ENCODE measurements at places on chromosomes 1 and 21.
A peak's percentile ranks its signal among the peaks of the same experiment; 100 is the strongest.

DNA sequence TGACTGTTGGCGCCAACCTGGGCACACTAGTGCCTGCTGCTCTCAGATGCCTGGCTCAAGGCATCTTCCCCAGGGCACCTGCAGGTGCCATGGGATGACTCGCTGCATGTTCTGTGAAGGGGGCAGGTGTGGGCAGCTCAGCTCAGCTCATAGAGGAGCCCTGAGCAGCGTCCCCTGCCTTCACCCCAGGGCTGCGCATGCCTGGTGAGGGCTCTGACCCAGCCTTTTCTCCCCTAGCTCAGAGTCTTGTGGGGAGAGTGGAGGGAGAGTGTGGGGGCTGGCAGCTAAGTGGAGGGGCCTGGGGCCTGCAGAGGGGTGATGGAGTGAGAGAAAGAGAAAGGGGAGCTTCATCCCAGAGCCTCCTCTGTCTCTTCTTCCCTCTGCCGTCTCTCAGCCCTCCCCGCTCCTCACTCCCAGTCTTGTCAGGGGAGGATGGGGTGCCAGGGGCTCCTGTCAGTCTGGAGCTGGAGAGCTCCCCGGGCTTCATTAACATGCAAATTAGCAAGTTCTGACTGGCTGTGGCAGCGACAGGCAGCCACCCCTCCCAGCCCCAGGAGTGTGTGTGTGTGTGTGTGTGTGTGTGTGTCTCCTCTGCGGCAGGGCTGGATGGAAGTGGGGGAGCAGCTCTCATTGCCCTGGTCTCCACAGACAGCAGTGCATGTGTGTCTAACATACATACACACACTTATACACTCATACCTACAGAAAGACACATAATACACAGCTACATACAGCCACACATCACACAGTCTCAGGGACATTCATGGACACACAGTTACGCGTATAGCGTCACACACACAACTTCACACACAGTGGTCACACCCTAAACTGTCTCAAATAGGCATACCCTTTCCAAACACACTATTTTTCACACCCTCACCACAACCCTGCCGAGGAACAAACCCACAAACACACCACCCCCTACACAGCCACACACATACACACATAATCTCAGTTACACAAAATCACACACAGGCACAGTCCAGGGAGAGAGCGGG, 34.0 kb downstream of the FOXO6 start:
- peak; percentile 17 for DNase-seq

GRCh38 chr1:43557744-43558245, 27.1 kb downstream of the PTPRF start:
- no peak for DNase-seq

DNA sequence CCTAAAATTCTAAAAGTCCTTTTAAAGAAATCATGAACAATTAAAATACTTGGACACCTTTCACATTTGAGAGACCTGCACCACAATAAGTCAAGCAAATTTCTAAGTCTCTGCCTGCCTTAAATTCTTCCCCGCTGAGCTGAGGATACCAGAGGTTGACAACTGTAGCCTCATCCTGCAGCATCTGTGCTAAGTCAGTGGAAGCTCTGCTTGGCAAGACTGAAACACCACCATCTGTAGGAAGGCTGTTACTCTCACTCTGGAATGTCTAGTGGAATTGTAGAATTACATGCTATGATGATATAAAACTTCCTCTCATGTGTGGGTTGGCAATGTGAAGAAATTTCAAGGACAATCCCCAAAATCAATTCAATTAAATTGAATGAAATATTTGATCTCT, 1756.5 kb downstream of the NCAM2 start:
- DNase-seq, result no peak

DNA sequence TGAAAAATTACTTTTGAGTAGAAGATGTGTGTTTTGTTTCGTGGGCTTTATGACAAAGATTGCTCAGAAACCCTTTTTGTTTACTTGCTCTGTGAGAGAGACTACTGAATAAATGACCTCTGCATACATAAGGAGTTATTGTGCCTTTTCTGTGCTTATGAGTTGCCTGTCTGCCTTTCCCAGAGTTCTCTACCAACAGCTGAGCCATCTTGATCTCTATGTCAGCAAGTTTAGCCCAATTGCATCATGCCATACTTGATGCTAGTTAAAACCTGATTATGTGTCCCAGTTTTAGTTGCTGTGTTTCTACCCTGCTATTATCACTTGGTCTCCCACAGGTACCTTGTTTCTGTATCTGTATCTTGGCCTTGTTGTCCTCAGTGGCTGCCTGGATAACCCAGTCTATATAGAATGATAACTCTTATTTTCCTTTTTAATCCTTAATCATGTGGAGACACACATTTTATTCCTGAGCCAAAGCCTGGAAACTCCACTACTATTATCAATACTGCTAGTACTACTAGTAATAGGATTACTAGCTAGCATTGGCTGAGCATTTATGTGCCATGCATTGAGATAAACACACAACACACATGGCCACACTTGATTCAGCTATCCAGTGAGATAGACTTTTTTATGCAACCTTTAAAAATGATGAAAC, 28.7 kb upstream of the GNG12 start:
- no peak for DNase-seq

DNA sequence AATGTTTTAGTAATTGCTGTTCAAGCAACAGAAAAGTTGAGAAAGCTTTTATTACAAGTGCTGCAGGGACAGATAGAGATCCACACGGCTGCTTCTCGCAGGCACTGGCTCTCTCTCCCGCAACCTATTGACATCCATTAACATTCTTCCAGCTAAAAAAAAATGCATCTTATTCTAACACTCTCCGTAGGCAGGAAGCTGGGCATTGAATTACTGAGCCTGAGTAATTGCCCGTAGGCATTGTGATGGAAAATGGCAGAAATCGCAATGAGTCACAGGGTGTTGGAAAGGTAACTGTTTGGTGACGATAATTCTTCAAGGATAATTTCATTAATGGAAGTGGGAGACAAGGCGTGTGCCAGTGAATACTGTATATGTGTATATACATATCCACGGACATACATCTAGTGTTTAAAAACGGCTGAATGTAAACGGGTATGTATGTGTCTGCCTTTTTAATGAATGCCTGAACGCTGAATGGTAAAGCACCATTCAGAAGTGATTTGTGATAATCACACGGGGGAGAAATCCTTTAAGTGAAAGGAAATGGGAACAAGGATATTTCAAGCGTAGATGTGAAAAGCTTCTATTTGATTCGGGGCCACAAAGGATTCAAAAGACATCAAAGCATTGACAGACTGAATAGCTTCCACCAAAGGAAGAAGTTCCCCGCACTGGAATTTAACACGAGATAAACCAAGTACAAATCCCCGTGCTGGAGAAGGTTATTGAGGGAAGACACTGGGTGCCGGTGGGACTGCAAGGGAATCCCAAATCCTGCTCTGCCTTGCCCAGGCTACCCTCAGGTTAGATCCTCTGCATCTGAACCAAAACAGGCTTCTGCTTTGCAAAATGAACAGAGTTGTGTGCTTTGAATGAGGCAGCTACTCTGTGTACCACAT, 567.2 kb downstream of the NPHP4 start:
- DNase-seq, result no peak

GRCh38 chr1:17120962-17121837, 1.9 kb upstream of the PADI2 start:
- DNase-seq, result peak; percentile 48

DNA sequence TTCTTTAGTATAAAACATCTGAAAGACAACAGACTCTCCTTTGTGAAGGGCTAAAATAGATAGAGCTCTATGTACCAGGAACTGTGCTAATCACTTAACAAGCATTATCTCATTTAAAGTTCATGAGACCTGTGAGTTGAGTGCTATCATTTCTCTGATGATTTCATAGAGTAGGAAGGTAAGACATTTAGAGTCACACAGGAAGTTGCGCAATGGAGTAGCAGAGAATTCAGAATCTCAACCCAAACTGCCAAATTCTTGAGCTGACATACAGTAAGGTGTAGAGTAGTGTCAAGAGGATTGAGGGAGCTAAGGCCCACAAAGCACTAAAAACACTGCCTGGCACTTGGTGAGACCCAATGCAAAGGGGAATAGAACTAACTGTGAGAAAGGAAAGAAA, 384.3 kb downstream of the NTNG1 start:
- no peak for DNase-seq

DNA sequence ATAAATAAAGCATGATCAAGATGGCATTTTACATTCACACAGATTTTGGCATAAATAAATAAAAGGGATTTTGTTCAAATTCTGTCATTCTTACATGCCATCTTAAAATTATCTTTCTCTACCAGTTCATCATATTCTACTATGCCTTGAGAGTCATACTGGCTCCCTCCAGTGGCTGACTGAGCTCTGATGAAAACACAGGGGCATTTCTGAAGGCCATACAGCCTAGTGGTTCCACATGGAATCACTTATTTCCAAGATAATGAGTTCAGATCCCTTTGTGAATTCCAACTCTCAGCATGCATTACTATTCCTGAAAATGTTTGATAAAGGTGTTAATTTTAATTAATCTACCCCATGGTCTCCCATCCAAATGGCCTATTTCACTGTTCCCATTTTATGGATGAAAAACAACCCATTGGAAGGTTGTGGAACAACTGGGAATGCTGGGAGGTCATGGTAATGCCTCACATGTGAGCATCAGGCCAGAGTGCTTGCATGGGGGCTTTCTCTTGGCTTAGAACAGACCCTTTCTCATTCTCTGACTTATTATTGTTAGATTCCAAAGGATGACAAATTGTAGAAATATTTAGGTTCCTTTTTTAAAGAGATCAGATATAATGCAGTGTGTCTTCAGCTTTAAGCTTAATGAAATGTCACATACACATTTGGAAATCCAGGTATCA, 622.4 kb upstream of the PKN2 start:
- peak; percentile 62 for DNase-seq

- DNase-seq, result no peak
Observed at GRCh38 chr1:27538793-27539192, 48.8 kb upstream of the WASF2 start.

- peak; percentile 58 for DNase-seq
Observed at GRCh38 chr1:61081686-61082310, 563 bp upstream of the NFIA start.

DNA sequence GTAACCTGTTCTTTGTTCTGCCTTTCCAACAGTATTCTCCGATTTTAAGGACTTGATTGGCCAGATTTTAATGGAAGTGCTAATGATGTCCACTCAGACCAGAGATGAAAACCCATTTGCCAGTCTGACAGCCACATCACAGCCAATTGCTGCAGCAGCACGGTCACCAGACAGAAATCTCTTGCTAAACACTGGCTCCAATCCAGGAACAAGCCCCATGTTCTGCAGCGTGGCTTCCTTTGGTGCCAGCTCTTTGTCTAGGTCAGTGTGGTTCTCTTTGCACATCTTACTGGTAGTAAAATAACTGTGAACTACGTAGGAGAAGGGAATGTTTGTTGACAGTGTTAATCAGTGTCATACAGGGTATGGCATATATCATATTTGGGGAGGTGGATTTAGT, 72.7 kb downstream of the UBE4B start:
- peak; percentile 76 for DNase-seq

- no peak for DNase-seq
Observed at GRCh38 chr1:154117642-154118041, 37.2 kb downstream of the NUP210L start.

DNA sequence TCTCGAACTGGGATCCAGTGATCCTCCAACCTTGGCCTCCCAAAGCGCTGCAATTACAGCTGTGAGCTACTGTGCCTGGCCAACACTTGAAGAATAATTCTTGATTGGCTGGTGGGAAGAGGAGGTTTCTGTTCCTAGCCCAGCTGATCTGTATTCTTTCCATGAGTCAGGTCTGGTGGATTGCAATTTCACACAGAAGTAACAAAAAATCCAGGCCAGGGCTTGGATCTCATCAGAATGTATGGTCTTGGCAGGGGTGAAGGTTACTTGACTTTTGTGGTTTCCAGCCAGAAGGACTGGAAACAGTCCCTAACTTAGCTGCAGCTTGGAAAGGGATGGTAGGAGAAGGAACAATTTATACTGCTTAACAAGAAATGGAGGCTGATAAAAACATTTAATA, 5.1 kb upstream of the HP1BP3 start:
- peak; percentile 15 for DNase-seq

DNA sequence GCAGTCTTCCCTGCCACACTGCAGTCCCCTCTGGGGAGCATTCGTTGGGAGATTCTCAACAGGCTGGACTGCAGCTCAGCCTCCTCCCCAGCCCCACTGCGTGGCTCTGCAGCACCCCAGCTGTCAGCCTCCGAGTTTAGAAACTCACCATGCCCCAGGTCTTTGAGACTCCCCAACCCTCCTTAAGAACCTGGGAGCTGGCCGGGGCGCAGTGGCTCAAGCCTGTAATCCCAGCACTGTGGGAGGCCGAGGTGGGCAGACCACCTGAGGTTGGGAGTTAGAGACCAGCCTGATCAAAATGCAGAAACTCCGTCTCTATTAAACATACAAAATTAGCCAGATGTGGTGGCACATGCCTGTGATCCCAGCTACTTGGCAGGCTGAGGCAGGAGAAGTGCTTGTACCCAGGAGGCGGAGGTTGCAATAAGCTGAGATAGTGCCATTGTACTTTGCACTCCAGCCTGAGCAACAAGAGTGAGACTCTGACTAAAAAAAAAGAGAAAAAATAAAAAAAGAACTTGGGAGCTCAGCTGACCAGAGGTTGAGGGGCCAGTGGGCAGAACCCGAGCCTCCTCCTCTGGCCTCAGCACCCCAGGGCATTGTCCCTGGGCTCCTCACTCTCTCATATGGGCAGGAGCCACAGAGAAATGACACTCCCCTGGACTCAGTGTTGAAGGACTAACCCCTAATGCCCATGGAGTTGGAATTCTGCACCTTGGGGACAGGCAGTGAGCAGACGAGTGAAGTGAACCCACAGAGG, 5.6 kb downstream of the OLIG2 start:
- no peak for DNase-seq

DNA sequence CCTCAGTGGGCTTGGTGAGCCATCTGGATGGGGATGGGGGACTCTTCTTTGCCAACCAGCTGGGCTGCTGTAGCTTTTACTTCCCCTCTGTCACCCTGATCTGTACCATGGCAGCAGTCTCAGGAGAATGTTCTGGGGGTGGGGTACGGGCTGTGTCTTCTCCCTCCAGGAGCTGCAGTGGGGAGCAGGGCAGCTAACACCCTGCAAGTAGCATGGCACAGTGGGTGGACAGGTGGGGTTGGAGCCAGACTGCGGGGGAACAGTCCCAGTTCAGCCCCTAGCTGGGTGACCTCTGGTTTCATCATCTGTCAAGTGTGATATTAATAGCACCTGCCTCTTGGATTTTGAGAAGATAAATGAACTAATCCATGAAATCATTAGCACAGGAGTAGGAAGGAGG, 3.1 kb downstream of the NFASC start:
- no peak for DNase-seq

- DNase-seq, result no peak
Observed at GRCh38 chr21:26425576-26425975, 147.5 kb downstream of the CYYR1 start.

DNA sequence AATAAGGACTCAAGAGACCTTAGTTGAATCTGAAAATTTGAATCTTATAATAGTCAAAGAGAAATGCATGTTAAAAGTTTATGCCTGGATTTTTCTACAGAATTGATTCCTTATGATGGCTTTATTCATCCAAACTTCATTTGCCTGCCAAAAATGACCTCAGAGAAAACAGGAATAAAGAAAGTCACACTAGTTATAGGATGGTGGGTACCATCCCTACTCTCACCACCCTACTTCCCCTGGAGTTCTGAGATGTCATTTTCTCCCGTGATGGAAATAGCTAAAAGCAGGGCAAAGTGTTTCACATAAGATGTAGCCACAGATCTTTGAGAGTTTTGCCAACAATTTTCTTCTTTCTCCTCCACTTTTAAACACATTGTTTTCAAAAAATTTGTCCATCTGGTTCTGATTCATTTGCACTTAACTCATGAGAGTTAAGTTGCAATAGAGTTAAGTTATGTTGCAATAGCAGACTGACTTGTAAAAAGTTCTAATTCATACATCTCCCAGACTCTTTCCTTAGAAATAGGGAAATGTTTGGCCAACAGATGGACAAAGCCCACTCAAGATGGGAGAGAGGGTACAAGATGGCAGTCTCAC, 384.6 kb downstream of the PLPP3 start:
- no peak for DNase-seq
